Cerebellum (tissue), 4 donors: ENCODE measurements at places on chromosomes 11 and 22.

GRCh38 chr22:25372000-25372595 is 152.7 kb downstream of the CRYBB2 start:
- no peak for DNase-seq

DNA sequence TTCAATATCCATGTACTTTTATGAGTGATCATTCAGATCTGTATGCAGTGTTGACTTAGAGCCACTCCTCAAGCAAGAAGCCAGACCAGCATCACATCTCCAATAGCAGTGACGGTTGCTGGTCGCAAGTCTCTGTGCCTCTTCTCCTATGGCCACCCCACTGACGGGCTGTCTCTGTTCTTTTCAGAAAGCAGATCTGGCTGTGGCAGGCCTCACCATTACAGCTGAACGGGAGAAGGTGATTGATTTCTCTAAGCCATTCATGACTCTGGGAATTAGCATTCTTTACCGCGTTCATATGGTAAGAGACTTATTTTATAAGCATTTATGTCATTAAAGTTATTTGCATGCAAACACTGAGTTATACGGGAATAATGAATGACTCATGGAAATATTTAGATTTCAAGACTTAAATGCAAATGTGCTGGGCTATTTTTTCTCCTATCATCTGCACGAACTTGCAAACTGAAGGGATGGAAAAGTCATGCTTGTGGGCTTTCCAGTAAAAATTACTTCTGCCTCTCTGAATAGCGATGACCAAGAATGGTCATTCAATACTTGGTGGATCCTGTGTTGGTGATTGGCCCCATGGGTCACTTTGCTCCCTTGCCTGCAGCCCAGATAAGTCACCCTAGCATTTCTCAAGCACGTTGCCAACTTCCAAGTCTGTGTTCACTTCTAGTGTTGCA is 83.6 kb upstream of the TBCEL start:
- DNase-seq: no peak

GRCh38 chr11:64722141-64723065 is 594 bp downstream of the NRXN2 start:
- DNase-seq: no peak

GRCh38 chr11:85827748-85828639 is 17.1 kb upstream of the SYTL2 start:
- DNase-seq: no peak

DNA sequence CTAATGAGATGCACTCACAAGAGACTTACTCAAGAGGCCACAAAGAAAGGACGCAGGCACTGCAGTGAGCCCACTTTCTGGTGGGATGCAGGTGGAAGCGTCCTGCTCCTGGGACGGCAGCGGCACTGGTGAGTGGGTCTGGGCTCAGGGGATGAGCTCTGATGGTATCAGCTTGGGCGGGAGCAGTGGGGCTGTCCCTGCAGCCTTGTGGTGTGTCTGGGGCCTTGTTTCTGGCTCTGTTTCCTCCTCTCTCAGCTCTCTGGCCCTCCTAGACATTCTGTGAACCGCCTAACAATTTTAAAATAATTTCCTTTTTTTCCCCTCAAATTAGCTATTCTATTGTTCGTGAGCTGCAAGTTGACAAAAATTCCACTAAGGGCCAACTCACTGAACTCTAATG is 8.8 kb upstream of the ST14 start:
- DNase-seq: no peak

GRCh38 chr22:50298937-50299784 is 8.3 kb downstream of the PLXNB2 start:
- DNase-seq: no peak

DNA sequence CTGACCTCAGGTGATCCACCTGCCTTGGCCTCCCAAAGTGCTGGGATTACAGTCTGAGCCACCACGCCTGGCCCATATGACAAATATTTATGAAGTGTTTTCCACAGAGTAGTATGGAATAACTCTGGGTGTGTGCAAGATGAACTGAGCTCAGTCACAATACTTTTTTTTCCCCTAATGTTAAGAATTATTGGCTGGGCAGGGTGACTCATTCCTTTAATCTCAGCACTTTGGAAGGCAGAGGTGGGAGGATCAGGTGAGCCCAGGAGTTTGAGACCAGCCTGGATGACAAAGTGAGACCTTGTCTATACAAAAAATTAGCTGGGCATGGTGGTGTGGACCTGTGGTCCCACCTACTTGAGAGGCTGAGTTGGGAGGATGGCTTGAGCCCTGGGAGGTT is 6.4 kb downstream of the PTPRJ start:
- DNase-seq: no peak

DNA sequence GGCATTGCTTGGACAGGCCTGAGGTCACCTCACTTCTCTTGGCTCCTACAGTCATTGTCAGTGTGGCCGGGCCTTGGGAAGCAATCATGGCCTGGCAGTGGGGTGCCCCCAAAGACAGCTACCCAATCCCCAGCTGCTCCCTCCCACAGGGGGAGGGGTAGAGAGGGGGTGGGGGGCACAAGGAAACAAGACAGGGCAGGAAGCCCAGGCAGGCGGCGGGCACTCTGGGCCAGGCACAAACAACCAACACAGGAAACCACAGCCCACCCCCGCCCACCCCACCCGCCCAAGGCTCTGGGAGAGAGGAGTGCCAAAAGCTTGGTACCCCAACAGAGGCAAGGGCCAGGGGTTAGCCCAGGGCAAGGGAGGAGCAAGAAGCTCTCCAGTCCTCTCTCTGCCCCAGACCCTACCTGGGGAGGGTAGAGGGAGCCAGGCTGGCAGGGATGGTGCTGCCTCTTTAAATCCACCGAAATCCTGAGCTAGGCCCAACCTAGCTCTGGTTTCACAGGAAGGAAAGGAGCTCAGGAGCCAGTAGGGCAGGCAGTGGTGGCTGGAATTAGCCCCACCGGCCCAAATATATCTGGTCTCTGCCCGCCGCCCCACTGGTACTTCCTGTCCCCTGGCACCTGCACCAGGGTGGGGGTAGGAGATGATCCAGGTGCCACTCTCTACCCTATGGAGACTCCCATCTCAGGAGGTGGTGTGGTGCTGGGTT is 12.2 kb downstream of the BCL9L start:
- DNase-seq: no peak

GRCh38 chr11:115179636-115180035 is 324.6 kb downstream of the CADM1 start:
- no peak for DNase-seq

DNA sequence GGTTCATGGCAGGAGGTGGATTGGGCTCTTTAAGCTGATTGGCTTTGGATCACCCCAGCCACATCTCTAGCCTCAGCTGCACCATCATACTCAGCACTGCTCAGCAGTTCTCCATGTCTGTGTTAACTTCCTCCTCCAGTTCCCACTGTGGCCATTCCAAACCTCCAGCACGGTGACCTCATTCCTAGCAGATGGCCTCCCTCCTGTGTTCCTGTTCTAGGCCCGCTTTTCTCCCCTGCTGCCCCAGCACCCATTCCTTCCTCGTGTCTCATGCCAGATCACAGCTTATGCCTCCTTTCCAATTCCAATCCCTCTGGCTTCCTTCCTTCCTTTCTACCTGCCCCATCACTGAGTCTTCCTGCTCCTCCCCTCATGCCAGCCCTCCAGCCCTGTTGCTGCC is 96.1 kb downstream of the MICAL2 start:
- DNase-seq: peak; percentile 57

GRCh38 chr22:50269573-50269969 is 609 bp downstream of the MAPK11 start:
- no peak for DNase-seq

DNA sequence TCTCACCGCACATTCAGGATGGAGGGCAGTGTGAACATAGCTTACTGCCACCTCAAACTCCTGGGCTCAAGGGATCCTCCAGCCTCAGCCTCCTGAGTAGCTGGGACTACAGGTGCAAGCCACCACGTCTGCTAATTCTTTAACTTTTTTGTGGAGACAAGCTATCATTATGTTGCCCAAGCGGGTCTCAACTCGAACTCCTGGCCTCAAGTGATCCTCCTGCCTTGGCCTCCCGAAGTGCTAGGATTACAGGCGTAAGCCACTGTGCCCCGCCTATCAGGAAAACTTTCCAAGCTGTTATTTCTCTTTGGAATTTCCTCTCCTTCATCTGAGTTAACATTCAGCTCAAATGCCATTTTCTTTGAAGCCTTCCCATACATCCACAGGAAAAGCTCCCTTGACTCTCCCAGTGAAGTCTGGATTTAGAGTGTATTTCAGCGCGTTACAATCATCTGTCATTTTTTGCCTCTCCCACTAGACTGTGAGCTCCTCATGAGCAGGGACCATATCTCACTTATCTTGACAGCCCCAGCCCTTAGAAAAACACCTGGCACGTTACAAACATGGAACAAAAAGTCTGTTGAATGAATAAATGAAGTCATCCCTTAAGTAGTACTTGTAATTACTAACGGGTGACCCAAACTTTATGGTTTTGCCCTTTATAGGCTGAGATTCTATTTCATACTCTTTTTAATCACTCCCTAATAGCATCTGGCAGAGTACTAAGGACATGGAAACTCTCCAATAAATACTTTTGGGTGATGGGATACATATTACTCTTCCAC is 2.2 kb downstream of the MRTFA start:
- no peak for DNase-seq

DNA sequence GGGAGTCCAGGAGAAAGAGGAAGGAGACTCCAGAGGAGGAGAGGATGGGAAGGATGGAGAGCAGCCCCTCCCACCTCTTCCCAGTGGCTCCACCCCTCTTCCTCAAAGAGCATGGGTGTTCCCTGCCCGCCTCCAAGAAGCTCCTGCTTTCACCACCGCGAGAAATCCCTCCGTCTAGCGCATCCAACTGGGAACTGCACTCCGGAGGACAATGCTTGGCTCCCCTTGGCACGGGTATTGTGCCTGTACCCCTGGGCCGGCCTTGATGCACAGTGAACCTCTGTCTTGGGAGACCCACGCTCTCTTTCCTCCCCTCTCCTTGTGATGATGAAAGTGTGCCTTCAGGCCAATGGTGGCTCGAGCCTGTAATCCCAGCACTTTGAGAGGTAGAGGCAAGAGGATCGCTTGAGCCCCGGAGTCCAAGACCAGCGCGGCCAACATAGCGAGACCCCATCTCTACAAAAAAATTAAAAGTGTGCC is 14.9 kb upstream of the ADA2 start:
- no peak for DNase-seq

GRCh38 chr11:117809236-117810055 is 12.4 kb upstream of the DSCAML1 start:
- DNase-seq: peak; percentile 77

DNA sequence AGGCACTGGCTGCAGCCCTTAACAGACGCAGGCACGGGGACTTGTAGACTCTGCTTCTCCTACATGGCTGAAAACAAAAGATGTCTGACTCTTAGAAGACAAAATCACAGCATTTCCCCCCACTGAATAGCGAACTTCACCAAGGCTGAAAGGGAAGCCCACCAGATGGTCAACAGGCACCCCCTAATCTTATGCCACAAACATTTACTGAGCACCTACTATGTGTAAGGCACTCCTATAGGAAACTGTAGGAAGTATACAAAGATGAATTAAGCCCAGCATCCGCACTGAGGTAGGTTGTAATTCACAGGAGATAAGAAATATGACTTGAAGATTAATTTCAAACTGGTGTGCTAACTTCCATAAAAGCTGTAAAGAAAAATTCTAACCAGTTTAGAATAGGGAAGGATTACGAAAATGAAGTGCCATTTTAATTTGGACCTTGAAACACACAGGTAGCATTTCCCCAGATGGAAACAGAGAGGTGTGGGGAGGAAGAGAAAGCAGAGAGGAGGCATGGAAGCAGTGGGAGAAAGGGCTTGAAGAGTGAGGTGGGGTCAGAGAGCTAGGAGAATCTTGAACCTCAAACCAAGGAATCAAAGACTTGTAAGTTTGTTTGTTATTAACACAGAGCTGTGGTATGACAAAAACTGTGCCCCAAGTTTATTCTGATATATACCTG is 38.1 kb downstream of the NUMA1 start:
- no peak for DNase-seq

DNA sequence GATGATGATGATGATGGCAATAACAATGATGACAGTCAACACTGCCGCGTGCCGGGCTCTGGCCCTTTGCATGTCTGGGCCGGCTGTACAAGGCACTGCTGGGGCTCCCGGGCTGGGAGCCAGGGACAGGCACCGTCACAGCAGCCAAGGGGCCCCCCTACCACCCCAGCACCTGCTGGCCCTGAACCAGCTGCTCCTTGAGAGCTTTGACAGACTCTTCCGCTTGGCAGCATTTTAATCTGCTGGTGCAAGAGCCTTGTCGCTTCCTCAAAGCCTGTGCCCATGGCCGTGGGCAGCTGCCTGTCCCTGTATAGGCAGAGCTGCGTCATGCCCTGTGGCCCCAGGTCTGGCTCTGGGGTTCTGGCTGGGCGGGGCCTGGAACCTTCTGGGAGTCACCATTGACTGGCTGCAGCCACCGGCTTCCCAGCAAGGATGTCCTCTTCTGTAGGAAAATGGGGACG is 12.9 kb upstream of the MUC6 start:
- DNase-seq: no peak

- no peak for DNase-seq
Observed at GRCh38 chr11:34207487-34208180, 102.2 kb downstream of the NAT10 start.

- DNase-seq: peak; percentile 18
Observed at GRCh38 chr11:8338138-8338537, 74.5 kb upstream of the LMO1 start.

DNA sequence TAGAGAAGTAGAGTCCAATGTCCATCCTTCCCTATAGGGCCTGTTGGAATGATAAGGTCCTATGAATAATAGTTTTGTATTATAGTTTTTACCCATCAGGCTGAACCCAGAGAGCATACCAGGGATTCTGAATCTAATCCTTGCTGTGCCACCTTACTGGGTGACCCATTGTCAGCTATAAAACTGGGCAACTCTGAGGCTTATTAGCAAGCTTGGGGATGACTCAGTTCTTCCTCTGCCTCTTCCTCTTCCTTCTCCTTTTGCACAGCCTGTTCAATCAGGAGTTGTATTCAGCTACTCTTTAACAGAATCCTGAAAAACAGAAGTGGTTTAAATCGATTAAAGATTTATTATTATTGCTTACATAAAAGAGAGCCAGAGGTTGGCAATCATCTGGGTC is 8.9 kb downstream of the HEPHL1 start:
- DNase-seq: no peak

DNA sequence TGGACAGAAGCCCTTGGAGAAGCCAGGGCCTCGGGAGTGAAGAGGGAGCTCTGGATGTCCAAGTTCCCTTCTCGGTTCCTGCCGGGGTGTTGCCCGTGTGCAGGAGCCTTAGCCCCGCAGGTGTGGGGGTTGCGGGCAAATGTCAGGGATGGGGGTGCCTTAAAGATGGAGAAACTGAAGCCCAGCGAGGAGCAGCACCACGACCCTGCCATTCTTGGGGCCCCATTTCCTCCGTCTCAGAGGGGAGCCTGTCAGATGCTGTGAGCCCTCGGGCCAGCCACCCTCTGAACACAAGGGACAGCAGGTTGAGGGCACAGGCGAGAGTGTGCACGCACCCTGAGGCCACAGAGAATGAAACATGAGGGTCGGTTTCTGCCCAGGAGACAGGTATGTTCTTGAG is 6.3 kb downstream of the OSBPL5 start:
- DNase-seq: no peak

- no peak for DNase-seq
Observed at GRCh38 chr11:114073007-114073827, 13.7 kb downstream of the ZBTB16 start.
